GM12865 (cell line): ENCODE measurements at places on chromosomes 3 and 15.

GRCh38 chr3:139534992-139535879, 4.3 kb downstream of the RBP1 start:
- peak; percentile 7 for DNase-seq

DNA sequence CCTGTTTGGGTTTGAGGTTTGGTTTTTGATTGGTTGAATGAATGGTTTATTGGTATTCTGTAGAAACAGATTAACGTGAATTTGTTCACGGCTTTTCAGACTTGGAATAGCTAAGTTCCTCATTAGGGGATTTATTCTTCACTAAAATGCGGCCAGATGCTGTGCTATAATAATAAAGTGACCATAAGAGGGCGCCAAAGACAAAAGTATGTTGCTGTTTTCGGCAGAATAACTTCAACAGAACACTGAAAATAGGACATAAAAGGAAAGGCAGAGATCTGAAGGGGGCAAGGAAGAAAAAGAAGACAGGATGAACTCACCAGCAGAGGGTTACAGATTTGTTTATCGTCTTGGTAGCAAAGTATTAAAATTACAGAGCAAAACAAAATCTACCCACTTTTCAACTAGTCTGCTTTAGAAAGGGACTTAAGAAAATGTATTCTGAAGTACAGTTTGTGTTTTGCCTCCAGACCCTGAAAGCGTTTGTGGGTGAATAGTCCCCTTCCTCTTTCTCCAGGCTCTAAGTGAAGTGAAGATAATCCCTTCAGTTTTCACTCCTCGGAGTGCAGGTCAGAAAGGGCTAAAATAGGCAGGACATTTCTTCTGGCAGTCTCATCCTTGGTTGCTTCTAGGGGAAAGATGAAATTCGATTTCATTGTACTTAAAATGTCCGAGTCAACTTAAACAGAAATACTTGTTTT, 147.6 kb downstream of the IL20RB start:
- peak; percentile 73 for DNase-seq

DNA sequence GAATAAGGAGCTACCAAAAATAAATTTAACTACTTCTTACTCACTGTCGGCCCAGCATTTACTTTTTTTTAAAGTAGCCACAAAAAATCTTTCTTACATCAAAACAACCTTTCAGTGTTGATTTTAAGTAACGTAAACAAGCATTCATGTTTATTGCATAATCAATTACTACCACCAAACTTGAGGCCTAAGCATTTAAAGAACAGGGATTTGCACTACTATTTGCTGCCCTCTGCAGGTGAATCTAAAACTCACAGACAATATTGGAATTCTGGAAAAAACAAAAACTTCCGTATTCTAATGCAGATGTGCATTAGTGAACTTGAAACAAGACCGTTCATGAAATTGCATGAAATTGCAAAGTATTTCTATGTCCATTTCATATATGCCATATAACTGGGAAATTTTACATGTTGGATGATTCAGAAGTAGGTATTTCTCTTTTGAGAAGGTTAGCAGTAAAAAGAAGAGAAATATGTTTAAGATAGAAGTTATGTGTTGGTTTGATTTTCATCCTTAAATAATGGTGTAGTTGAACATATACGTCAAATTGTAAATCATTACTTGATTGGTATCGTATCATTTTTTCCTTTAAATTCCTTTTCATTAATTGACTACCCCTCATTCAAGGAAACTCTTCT, 55.6 kb downstream of the CGGBP1 start:
- DNase-seq = peak; percentile 58

GRCh38 chr3:189900578-189900977, 220.1 kb downstream of the P3H2 start:
- DNase-seq = no peak

DNA sequence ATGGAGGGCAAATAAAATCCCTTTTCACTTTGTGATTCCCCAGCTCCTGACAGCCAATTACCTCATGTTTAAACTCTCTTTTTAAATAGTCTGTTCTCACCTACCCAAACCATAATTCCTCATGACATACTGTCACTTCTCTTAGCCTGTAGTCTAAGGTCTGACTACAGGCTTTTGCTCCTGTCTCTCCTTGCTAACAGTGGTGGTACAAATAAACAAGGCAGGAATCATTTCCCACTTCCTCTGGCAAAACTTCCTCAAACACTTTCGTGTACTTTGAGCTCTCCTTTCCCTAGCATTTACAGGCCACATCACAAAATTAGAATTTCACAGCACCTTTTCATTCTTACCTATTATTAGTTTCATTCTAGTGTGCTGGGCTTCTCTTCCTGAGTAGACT, 51.8 kb downstream of the ATP8B4 start:
- no peak for DNase-seq

GRCh38 chr15:50183112-50183794, 1.3 kb downstream of the SLC27A2 start:
- peak; percentile 39 for DNase-seq

DNA sequence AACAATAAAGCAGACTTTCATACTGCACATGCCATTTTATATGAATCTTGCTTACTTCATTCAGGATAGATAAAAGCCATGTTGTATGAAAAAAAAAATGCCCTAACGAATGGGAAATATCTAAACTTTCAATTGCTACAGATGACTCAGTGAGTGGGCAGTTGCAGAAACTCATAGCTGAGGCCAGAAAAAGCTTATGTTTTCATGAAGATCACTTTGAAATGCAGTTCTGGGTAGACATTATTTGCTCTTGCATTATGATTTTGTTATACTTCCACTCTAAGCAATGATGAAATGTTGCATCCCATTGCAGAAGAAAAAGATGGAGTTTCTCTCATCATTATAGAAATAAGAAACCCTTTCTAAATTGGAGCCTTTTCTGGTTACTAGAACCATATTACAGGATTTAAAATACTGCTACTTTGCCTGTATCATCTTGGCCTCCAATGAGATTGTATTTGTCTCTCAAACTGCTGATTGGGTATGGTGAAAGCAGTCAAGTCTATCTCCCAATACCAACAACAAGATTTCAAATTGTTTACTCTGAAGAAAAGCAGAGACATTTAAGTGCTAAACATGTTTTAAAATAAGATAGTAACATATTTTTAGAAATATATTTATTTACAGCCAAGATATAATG, 17.0 kb downstream of the PEAK1 start:
- no peak for DNase-seq

GRCh38 chr3:47885168-47885567, 82.2 kb downstream of the DHX30 start:
- no peak for DNase-seq

GRCh38 chr3:134328147-134328591, 46.1 kb downstream of the AMOTL2 start:
- no peak for DNase-seq

DNA sequence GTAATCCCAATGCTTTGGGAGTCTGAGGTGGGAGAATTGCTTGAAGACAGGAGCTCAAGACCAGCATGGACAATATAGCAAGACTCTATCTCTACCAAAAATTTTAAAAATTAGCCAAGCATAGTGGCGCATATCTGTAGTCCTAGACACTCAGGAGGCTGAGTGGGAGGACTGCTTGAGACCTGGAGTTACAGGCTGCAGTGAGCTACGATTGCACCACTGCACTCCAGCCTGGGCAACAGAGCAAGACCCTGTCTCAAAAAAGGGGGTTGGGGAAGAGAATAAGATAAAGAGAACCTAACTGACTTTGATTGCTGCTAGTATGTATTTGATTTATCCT, 755 bp downstream of the CD200R1 start:
- DNase-seq = no peak

GRCh38 chr3:65562447-65562846, 476.3 kb downstream of the MAGI1 start:
- no peak for DNase-seq

GRCh38 chr3:120052677-120053076, 41.6 kb downstream of the GSK3B start:
- no peak for DNase-seq

GRCh38 chr3:8712045-8712907, 21.3 kb upstream of the CAV3 start:
- no peak for DNase-seq

DNA sequence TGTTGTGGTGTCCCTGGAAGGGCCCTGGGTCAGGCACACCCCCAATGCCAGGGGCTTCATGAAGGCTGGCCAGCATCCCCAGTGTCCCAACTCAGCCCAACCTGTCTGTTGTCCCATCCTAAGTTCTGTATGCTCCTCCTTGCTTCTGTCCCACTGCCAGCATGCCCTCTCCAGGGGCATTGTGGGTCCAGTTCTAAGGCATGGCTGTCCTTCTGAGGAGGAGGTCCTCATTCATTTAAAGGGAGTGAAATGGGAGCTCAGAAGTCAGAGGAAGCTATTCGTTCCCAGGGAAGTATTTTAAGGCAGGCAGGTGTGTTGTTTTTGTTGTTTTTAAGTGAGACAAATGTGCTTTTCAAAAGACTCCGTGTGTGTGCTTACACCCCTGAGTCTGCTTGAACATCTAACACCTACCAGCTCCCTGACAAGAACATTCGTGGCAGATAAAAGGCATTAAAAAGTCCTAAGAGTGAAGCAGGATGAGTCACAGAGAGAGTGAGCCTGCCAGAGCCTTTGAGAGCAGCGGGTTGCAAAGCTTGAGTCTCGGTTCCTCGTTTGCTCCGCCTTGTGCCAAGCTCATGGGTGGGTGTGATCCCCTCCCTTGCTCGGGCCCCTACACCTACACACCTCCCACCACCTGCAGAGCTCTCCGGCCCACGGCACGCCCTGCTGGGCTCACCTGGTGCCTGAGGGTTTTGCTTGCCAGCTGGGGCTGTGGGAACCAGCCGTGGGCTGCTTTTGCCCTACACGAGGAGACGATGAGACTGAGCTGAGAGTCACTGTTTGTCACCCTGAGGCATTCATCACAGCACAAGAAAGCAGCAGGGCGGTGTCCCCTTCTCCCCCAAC, 183.4 kb upstream of the TOPAZ1 start:
- peak; percentile 89 for DNase-seq

GRCh38 chr15:37931868-37932267, 2.6 kb upstream of the TMCO5A start:
- DNase-seq = no peak

DNA sequence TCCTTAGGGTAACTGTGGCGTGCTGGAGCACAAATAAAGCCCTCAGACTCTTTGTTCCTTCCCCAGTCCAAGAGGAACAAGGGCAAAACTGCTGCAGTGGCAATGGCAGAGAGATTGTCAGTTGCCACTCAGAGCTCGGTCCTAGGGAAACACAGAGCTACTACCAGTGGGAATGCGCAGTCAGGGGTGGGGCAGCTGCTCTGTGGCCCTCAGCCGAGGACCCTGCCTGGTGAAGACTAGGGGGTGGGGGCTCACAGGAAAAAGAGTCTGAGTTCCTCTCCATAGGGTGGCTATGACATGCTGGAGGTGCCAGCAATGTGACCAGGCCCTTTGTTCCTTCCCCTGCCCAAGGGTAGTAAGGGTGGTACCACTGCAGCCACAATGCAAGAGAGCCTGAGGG, 43.8 kb downstream of the TMCO5A start:
- DNase-seq = no peak

- DNase-seq = peak; percentile 44
Measured at GRCh38 chr15:38130740-38131498, 121.7 kb upstream of the SPRED1 start.
